ENCODE measurements at places on chromosomes 6 and 20.

DNA sequence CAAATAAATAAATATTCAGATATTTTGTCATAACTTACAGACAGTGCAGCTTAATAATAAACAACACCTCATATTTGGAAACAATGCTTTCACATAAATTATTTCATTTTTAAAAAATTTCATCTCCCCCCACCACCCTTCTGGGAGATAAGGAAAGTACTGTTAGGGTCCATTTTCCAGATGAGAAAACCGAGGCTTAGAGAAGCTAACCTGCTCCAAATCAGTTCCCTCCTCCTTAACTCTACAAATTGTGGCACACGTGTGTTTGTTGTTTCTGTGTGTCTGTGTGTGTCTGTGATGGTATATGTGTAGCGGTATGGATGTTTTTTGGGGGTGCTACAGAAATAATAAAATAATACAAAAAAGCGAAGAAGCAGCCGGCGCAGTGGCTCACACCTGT is 54.2 kb upstream of the NAA20 start:
- DNase-seq: no peak

- no peak for DNase-seq
Measured at GRCh38 chr20:58982406-58983114, 1.5 kb downstream of the NELFCD start.

DNA sequence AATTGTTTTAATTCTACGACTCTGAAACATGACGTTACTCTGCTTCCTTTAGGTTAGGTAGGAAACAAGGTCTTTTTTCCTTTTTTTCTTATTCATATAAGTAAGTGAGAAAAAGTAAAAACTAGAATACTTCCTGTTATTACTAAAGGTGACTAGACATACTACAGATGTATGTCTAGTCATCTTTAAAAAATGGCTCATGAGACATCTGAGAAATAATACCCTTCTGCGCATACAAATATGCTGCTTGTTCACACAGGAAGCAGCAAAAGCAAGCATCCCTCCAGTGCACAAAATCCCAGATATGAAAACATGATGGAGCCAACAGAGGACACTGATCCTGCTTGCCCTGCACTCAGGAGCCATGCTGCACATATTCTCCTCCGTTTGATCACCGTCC is 699.1 kb downstream of the EPM2A start:
- no peak for DNase-seq

DNA sequence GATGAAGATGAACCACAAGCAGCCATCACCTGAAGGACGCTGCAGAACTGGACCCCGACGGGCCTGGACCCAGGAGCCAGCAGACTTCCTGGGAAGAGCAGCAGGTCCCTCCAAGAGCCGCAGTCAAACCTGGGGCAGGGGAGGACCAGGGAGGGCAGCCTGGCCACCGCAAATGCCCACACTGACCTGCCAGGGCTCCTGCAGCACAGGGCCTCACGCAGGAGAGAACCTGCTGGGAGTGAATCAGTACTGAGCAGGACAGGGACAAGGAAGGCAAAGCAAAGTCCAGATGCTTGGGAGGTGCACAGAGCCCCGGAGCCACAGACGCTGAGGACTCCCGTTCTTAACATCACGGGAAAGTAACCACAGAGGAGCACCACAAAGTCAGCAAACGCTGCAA is 75.2 kb downstream of the TAF4 start:
- DNase-seq: no peak

GRCh38 chr6:80003826-80004172 is 650 bp upstream of the TTK start:
- no peak for DNase-seq

GRCh38 chr6:149089510-149089909 is 228.0 kb upstream of the TAB2 start:
- DNase-seq: no peak

DNA sequence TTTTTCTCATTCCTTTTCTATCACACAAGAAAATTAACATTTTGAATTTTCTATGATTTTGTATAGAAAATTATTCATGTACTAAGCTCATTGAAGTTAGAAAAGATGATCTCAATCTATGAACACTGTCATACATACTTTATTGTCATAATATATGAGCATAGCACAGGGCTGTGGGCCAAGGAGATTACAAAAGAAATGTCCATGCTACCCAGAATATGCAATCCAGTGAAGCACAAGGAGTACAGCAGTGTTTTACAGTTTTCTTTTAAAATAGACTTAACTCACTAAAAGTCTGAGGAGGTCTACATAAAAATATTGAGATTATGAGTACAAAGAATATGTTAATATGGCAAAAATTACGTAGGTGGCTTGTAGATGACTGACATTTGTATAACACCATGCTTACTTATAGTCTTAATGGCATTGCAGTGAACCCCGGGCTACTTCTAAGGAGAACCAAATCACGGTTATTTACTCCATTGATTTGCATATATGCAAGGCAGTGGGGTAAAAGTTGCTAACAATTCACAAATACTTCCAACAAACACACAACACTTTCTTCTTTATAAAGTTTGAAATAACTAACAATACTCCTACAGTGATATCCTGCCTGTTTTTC is 257.1 kb downstream of the BCKDHB start:
- no peak for DNase-seq

- DNase-seq: no peak
Measured at GRCh38 chr6:43636308-43636659, 644 bp downstream of the MAD2L1BP start.

GRCh38 chr6:66376001-66376400 is 669.0 kb upstream of the EYS start:
- no peak for DNase-seq

All from gastrocnemius medialis (tissue), 4 donors.